Stimulated activated CD8-positive, alpha-beta memory T cell treated with anti-CD3 and anti-CD28 coated beads, Interleukin-4, amount 100 ng/mL, for 4 hours (primary cell): ENCODE measurements at places on chromosomes 11 and 22.

- DNase-seq, result no peak
These were observed 99.4 kb downstream of the RELT start for GRCh38 chr11:73475549-73476095.

- DNase-seq, result no peak
These were observed 1078.7 kb downstream of the BRD1 start for GRCh38 chr22:48748860-48749554.

- DNase-seq, result no peak
These were observed 31.6 kb downstream of the AMOTL1 start for GRCh38 chr11:94799726-94800125.

DNA sequence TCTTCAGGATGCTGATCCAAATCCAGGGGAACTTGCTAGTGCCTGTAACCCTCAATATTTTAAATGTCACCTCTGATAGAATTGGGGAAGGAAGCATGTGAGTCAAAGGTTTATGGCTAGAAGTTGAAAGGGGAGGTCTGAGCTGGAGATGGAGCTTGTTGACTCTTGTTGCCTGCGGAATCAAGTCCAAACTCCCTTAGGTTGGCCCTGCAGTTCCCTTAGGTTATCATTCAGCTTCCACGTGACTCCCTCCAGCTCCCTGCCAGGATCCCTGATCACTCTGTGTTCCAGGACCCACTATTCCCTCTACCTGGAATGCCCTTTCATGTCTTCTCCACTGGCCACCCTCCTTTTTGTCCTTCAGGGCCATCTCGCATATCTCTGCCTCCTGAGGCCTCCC, 26.2 kb upstream of the LIPT2 start:
- no peak for DNase-seq

DNA sequence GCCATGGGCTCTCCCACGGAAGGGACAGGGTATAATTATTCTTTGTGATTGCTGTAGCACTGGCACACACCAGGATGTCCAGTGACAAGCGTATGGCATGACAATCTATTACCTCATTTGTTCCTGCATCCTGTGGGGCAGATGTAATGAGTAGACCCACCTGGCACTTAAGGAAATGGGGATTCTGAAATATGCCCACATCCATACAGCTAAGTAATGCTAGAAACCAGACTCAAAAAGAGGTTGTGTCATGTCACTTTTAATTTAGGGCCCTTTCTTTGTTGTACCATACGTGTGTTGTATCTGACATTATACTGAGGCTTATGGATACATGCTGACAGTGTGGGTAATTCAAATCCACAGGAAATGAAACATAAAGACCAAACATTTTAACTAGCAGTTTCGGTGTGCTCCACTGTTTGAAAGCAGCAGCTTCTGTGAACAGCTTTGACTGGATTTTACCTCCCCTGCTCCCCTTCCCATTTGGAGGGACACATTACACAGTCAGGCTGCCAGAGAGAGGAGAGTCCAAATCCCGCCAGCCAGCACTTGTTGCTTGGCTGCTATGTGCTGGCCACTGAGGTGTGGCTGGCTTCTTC, 21.2 kb downstream of the GRAMD1B start:
- DNase-seq, result no peak

DNA sequence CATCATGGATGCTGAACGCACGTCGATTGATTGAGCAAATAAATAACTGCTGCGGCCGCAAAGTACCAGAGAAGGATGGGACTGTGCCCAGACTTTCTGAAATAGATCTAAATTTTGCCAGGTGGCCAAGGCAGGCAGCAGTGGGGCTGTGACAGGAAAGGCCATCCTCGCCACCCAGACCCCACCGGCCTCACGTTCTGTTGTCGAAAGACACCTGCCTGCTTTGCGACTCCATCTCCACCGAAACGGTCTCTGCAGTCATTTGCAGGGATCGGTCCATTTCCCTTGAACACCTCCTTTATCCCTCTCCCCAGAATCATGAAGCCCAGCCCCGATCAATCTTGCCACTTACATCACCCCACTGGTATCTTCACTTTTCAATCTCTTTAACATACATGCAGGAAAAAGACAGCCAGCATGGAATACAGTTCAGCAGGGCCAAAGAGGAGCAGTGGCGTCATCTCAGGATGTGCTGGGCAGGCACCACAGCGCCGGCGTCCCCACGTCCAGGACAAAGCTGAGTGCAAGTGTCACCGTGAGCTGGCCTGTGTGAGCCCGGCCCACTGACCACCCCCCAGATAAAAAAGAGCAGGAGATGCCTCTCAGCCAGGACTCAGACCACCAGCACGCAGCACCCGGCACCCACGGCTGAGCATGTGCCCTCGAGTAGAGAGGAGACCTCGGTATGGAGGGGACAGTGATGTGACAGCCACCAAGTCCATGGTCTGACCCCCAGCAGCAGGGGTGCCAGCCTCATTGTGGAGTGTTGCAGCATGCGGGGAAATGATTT, 610.3 kb downstream of the TBC1D22A start:
- no peak for DNase-seq

DNA sequence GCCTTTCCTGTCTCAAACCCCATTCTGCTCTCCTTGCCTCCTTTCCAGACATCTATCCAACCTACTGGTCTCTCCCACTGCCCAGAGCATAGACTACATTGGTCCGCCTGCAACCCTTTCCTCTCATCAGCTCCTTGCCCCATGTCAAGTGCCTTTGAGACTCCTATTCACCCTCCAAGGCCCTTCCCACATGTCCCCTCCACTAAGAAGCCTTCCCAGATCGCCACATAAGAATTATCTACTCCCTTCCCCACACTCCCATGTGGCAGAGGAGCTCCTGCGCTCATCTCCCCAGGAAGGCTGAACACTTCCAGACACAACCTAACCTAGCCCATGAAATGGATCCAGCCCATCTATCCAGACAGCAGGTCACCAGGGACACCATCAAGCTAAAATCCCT, 10.3 kb downstream of the C1QTNF6 start:
- DNase-seq, result no peak

GRCh38 chr11:44032299-44033085, 15.3 kb upstream of the ACCSL start:
- DNase-seq, result no peak

DNA sequence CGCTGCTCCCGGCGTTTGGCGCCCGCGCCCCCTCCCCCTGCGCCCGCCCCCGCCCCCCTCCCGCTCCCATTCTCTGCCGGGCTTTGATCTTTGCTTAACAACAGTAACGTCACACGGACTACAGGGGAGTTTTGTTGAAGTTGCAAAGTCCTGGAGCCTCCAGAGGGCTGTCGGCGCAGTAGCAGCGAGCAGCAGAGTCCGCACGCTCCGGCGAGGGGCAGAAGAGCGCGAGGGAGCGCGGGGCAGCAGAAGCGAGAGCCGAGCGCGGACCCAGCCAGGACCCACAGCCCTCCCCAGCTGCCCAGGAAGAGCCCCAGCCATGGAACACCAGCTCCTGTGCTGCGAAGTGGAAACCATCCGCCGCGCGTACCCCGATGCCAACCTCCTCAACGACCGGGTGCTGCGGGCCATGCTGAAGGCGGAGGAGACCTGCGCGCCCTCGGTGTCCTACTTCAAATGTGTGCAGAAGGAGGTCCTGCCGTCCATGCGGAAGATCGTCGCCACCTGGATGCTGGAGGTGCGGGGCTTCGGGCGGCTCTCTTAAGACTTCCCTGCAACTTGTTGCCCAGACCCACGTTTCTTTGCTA, at the start of gene CCND1:
CCND1 (plus strand) TSS at position 162 of the 587 bp plus-strand sequence; CDS start at position 320, 158 bp downstream.
- DNase-seq, result no peak

DNA sequence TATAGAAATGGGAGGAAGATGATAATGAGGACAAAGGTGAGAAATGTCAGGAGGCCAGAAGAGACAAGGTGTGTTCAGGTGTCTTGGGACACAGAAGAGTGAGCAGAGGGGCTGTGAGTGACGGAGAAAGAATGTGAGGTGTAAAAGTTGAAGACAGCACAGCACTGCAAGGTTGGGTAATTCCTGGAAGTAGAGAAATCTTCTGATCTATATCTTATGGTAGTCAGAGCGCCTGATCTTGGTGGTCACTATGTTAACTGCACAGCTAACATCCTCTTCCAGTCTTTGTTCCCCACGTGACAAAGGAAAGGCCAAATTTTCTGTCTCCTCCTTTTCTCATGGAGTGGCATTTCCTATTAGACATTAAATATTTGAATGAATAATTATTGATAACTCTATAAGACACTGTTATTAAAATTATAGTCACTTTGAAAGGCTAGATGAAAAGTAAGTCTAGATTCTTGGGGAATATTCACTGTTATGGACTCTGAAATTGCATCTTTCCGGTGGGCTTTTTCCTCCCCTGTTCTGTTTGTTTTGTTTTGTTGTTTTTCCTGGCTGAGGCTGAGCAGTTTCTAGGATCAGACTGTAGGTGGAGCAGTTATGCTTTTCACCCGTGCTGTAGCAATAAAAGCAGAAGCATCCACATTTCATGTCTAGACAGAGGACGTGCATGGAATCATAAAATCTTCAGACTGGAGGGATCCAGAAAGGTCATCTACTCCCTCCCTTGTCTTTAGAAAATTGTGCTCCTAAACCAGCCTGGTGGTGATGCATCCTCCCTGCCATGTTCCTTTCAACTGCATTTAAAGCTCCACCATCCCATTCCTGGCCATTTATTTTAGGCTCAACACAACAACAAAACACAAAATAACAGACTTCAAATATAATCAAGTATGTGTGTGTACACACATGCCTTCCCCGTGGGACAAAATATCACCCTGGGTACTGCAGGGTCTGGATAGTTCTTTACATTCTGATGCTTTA, 26.6 kb downstream of the SC5D start:
- no peak for DNase-seq

GRCh38 chr22:31020334-31020733, 51.3 kb downstream of the TUG1 start:
- no peak for DNase-seq

- DNase-seq, result no peak
These were observed 15.2 kb downstream of the PRR33 start for GRCh38 chr11:1876361-1877063.

DNA sequence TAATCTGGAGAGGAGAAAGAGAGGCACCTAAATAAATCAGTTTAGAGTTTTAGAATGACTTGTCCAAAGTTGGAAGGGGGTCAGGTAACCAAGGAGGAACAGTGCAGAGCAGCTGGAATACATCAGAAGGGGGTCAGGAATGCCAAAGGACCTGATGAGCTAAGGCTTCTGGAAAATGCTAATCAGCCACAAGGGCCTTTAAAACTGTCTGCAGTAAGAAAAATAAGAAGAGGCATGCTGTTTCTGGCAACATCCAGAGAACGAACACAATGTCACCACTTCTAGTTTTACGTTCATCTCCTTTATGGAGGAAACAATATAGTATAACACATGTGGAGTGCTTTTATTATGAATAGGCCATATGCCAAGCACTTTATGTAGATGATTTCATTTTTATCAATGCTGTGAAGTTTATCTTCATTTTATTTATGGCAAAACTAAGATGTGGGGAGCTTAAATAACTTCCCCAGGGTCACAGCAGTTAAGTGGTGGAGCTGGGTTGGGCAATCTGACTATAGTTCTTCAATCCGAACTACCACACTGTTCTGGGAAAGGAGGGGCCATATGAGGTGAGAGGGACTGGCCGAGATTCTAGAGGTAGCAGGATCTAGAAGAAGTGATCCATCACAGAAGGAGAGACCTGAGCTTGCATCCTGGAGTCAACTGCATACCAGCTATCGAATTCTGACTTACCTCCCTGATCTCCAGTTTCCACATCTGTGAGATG, 22.6 kb downstream of the ACO2 start:
- DNase-seq, result no peak

DNA sequence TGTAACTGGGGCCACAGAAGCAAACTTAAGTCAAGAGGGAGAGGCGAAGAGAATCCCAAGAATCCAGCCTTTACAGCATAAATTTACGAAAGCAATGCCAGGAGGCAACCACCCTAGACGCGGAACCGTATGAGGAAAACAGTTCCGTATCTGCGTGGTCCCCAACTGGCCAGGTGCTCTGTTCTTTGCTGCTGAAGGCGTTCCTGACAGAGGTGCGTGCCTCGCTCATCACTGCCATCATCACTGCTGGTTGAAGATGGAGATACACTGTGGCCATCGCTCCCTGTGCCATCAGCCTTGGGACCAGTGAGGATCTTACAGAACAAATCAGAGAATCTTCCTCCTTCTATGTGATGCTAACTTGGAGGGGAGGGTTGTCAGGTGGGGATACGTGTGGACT, 270.5 kb upstream of the B3GAT1 start:
- DNase-seq, result no peak

GRCh38 chr11:62958547-62959421, 26.0 kb downstream of the SLC22A6 start:
- no peak for DNase-seq

DNA sequence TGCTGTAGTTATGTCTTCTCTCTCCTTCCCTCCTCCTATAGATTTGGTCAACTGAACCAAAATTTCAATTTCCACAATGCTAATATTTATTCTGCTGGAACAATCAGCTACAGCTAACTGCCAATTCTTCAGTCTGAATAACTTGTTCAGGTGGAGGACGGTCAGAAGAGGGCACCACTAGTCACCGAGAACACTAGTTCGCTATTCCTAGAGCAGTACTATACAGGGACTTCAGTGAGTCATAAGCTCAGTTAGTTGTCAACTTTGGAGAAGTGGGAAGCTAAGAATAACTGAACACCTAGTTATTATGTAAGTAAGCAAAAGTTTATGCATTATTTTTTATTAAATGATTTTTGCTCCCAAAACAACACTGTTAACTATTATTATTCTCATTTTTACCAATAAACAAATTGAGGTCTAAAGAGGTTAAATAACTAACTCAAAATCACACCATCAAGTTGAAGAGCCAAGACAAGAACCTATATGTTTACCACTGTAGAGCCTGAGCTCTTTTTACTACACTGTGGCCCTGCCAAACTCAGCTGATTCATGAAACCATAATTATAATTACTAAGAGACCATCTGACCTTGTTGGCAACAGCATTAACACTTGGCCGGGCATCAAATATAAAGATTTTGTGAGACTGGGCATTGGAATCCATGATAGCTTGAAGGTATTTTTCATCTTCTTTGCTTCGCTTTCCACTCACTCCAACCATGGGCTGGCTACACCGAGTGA, 59.0 kb downstream of the CEP57 start:
- no peak for DNase-seq

- DNase-seq, result no peak
These were observed 33.6 kb downstream of the NEU3 start for GRCh38 chr11:75022296-75022695.

GRCh38 chr11:104907521-104908185, 9.4 kb upstream of the CASP12 start:
- no peak for DNase-seq

DNA sequence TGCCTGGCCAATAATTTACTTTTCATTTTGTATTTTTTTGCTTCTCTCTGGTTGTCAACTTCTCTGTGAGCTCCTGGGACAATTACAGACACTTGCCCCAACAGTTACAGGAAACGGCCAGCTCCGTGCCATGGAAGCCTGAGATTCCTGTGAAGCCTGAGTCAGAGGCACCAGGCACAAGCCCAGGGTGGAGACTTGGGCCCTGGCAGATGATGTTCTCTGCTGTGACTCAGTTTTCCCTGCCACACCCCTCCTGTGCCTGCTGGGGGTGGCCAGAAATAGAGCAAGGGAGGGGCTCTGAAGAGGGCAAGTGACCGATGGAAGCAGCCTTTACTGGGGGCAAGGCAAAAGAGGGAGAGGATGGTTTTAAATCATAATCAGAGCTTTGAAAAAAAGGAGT, 4.9 kb downstream of the ATP5MGL start:
- DNase-seq, result no peak
